ENCODE measurements at places on chromosomes 2 and 18. TPM values are rescaled to one million over a fixed set of nuclear protein-coding genes. Genes with fewer than 3 reads are reported as not detected.

HPCAL1 gene
- 65.5 TPM for total RNA-seq

GRCh38 chr2:127080938-127081755 is 25.8 kb downstream of the BIN1 start:
- DNase-seq: no peak

ABCB11 gene
- total RNA-seq: 0.25 TPM

- no peak for DNase-seq
These were observed 28.5 kb downstream of the MAP4K3 start for GRCh38 chr2:39408351-39409136.

DNA sequence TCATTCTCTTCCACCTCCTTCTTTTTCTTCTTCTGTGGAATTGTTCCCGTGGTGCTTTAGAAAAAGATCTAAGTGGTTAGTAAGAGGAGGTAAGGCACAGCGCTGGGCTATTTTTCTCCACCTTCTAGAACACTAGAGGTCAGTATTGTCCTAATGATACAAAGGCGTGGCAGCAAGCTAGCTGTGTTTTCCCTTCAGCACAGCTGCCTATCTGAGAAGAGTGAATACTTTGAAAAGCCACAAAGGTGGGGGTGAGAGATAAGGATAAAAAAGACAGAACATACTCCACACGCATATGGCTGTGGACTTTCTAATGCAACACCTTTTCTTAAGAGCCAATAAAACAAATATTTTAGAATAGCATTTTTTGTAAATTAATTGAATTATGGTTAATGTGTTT is 2.1 kb downstream of the CNTNAP5 start:
- DNase-seq: peak; percentile 27

DNA sequence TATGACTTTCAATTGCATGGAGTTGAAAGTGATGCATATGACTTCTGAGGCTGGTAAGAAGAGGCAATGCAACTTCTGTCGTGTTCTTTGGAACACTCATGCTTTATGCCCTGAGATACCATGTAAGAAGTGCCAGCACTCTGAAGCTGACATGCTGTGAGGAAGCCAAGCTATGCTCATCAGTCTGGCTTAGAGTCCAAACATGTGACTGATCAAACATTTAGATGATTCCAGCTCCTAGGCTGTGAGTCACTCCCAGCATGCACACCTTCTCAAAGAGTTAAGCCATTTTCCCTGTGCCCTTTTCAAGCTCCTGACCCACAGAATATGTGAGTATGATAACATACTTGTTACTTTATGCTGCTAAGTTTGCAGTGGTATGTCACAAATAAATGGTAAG is 15.8 kb upstream of the VRK2 start:
- DNase-seq: no peak

GRCh38 chr2:195494451-195494850 is 162.6 kb upstream of the SLC39A10 start:
- DNase-seq: no peak

AQP4 gene
- 0.18 TPM for total RNA-seq

SKOR2 gene
- total RNA-seq: not detected

DNA sequence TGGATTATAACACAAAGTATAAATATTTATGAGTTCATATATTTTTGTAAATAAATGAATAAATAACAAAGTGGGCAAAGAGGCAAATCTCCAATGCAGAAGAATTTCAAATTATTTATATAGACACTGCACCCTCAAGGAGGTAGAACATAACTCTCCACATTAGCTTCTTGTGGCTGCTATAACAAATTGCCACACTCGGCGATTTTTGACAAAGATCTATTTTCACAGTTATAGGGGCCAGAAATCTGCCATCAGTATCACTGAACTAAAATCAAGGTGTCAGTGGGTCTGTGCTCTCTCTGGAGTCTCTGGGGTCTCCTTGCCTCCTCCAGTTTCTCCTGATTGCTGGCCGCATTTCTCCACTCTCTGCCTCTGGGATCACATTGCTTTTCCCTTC is 92.0 kb upstream of the FAM136A start:
- DNase-seq: no peak

ZSWIM2 gene
- total RNA-seq: not detected

- DNase-seq: no peak
These were observed 85.6 kb downstream of the NCOA1 start for GRCh38 chr2:24576617-24577016.

TFCP2L1 gene
- 1.00 TPM for total RNA-seq

DNA sequence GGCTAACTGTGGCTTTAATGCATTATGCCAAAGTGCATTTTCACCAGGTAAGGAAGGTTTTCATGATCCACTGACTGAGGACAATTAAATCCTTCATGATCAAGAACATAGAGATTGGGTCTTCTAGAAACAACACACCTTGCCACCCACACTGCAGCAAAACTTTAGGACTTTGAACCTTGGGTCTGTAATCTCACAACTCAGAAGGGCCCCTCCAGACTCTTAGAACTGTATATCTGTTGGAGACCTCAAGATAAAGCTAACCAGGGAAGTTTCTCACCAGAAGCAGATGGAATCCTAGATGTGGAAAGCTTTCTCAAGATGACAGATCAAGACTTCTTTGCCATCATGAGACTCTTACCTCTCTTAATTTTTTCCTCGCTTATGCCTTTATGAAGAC is 42.5 kb upstream of the MAT2A start:
- no peak for DNase-seq

GRCh38 chr2:144358979-144359541 is 160.9 kb downstream of the ZEB2 start:
- no peak for DNase-seq

DNA sequence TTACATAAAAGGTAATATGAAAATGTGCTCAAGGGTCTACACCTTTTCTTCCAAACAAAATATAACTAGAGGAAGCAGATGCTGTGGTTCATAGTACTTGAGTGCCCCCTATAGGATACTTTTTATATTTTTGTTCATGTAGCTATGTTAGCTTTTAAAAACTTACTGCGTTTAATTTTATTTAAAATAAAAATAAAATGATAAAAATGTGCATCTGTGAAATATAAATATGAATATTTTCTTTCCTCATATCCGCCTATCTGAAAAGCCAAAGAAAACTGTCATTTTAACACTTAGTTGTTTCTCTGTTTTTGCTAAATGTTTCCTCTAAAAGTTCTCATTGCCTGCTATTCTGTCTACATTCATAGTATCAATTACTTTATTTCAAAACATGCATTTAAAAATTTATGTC is 9.6 kb upstream of the LRP1B start:
- DNase-seq: no peak

- no peak for DNase-seq
These were observed 146.5 kb downstream of the DLGAP1 start for GRCh38 chr18:4308576-4308975.
